T1000 (cell line): ENCODE measurements at places on chromosomes 2 and 18.

DNA sequence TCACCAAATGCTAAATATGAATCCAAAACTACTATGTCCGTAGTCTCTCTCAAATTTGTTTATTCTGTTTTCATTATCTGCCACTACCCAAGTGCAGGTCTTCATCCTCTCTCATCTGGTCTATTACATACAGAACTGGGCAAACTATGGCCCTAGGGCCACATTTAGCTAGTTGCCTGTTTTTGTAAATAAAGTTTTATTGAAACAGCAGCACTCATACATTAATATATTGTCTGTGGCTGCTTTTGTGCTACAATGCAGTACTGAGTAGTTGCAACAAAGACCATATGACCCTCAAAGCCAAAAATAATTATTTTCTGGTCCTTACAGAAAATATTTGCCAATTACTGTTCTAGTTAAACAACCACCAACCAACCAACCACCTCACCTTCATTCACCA is 172.2 kb upstream of the NCKAP5 start:
- no peak for DNase-seq

- DNase-seq: no peak
Observed at GRCh38 chr2:160583146-160583535, 89.5 kb upstream of the RBMS1 start.

- no peak for DNase-seq
Observed at GRCh38 chr2:189408294-189408693, 33.0 kb upstream of the WDR75 start.

DNA sequence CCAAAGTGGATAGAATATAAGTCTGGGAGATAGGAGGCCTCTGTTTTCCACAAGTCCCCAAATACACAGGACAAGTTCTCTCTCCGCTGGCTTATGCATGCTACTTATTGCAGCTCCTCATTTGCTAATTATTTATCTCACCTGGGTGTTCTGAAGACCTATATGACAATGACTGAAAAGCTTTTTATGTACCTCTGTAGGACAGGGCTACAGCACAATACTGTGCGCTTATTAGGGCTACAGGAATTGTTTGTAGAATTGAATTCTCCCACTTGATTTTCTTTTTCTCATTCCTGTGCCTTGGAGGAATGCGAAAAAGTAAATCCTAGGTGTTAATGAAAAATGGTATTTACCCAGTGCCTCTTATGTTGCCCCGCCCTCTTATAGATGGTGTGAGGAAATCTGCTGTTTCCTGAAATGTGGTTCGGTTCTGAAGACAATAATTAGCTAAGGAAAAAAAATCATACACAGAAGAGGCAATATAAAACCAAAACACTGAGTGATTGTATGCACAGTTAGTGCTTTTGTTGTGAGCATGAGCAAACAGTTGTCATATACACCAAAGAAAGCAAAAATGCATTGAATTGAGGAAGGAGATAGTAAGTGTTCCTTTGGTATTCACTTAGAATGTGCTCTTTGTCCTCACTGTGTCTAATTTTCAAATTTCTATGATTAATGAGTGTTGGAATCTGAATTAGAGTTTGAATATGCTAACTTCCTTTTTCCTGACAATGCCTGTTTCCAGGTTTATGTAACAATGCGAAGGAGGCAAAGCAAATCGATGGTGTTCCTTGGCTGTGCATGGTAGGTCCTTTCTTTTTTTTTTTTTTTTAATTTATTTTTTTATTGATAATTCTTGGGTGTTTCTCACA is 78.7 kb upstream of the PNPT1 start:
- DNase-seq: no peak

GRCh38 chr2:217372794-217373193 is 512.9 kb upstream of the TNP1 start:
- no peak for DNase-seq

DNA sequence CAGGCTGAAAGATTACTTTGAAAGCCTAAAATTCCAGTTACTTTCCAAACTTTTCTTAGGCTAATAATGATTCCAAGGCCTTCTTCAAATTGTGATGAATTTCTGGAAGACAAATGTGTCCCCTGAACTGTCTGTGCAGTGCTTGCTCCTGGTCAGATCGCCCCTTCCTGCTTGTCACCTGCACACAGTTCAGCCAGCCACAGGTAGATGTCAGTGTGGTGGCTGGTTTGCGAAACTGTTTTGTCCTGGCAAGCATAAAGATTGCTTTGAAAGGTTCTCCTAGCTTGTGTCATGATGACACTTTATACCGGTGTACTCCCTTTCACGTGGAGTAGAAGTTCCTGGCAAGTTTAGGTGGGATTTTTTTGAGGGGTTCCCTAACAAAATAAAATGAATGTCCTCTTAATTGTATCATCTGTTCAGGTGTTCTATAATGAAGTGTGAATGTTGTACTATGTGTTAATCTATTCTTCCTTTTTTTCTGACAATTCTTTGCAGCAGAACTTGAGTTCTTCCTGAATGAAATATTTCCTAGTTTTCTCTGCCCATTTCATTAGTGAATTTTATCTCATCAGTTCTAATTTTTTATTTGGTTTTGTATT is 298.8 kb downstream of the ZNF407 start:
- no peak for DNase-seq

DNA sequence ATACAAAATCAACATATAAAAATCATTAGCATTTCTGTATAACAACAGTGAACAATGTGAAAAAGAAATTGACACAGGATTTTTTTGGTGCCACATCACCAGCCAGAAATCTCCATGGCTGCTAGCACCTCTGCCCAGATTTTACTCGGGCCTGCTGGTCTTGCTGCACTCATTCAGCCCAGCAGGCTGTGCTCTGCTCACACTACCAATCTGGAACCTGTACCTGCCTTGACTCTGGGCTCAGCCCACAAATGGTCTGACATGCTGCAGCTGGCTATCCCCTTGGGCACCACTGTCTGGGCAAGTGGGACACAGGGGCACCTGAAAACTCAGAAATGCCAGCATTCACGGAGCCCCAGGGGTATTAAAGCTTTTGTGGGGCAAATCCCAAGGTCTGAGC is 392.5 kb upstream of the NRXN1 start:
- no peak for DNase-seq

DNA sequence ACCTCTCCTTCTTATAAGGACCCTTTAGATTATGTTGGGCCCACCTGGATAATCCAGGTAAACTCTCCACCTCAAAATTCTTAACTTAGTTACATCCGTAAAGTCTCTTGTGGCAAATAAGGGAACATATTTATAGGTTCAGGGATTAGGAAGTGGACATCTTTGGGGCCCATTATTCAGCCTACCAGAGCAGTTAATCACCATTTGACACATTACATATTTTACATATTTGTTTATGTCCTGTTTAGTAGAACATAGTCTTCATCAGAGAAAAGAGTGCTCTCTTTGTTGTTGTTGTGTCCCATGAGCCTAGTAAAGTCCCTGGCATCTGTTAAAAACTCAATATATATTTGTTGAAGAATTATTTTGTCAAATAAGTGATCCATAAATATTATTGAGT is 134.0 kb upstream of the SPATS2L start:
- DNase-seq: no peak

DNA sequence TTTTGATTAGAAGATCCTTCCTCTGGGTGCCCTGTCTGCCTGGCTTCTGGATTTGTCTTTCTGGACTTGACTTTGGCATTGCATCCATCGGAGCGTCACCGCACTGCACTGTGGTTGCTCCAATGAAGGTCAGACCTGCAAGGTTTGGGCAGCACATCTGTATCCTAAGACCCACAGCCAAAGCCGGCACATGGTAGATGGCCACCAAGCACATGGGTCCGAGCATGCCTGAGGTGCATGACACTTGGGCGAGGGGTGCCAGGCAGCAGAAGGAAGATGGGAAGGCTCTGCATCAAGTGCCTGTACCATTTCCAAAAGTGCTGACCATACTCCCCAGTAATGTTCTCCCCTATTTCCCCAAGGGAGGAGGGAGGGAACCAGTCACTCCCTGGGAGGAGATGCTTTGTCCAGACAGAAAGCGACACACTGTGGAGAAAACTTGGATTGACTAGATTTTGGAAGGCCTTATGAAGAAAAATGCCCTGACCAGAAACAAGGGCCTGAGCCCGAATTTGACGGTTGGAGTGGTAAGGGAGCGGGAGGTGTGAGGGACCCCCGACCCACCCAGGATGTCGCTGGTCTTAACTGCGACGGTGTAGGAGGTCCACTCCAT is 149.9 kb downstream of the LOXHD1 start:
- DNase-seq: no peak

GRCh38 chr2:143262389-143262788 is 133.2 kb downstream of the ARHGAP15 start:
- no peak for DNase-seq

- no peak for DNase-seq
Observed at GRCh38 chr18:38747153-38747552, 1181.6 kb upstream of the CELF4 start.

GRCh38 chr2:7452110-7452876 is 535.1 kb downstream of the RNF144A start:
- DNase-seq: no peak

DNA sequence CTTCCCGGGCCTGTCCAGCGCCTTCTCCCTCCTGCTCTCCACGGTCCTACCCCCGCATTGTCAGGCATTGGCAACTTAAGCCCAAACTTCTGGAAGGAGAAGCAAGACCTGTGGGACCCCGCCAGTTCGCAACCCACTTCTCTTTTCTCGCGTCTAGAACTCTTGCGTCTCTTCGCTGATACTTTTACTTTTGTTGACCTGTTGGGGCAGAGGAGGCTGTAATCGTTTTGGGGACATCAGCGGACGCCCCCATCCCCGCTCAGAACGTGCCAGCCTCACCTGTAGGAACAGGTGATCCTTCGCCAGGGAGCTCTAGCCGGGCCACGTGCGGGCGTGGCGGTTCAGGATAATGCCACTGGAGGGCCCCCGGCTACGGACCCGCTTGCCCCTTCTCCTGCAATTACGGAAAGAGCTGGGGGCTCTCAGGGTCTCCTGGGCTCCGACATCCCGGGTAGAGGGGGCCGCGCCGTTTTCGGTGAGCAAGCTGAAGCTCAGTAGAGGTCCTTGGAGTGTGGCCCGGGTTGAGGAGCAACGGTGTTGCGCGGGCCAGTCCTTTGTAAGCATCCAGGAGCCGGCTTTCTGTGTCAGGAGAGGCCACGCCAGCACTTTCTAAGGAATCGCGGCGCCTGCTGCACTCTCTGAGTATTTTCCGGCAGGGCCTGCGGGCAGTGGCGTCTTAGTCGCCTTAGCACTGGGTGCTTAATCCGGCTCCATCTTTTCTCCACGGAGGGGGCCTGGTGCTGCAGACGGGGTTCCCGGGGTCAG is 1.6 kb downstream of the MTCL1 start:
- no peak for DNase-seq

GRCh38 chr2:104547221-104547620 is 306.7 kb upstream of the POU3F3 start:
- no peak for DNase-seq

GRCh38 chr2:145380436-145381017 is 860.6 kb upstream of the ZEB2 start:
- DNase-seq: no peak

DNA sequence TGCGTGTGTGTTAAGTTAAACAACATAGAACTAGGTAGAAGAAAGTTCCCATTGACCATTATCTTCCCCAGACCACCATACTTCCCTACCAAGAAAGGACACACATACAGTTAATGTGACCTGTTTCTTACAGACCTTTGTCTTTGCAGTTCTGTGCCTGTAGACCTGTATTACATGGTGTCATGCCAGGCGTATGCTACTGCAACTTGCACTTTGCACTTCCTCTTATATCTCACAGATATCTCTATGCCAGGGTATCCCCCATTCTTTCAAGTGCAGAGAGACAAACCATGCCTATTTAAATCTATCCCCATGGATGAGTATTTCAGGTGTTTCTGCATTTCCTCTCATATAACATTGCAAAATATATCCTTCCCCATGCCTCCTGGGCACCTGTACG is 136.8 kb upstream of the PKDCC start:
- no peak for DNase-seq

- peak; percentile 2 for DNase-seq
Observed at GRCh38 chr2:79622508-79622907, 109.7 kb downstream of the CTNNA2 start.

- no peak for DNase-seq
Observed at GRCh38 chr2:172861098-172861497, 125.5 kb downstream of the RAPGEF4 start.

GRCh38 chr18:49697049-49697448 is 116.3 kb downstream of the ACAA2 start:
- DNase-seq: no peak

DNA sequence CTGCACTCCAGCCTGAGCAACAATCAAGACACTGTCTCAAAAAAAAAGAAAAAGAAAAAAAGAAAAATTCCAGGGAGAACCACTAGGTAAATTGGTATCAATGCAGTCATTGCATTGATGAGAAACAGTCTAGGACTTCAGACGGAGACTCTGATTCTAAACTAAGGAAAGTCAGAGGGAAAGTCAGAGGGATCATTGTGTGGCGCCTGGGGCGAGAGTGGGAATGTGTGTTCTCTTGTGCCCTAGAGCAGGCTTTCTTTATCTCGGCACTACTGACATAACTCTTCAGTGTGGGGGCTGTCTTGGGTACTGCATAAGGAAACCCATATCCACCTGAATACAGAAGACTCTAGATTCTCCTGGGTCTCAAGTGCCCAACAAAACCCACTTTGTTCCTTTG is 24.8 kb downstream of the SERPINE2 start:
- no peak for DNase-seq

- DNase-seq: no peak
Observed at GRCh38 chr2:100736121-100736915, 83.6 kb upstream of the NPAS2 start.

DNA sequence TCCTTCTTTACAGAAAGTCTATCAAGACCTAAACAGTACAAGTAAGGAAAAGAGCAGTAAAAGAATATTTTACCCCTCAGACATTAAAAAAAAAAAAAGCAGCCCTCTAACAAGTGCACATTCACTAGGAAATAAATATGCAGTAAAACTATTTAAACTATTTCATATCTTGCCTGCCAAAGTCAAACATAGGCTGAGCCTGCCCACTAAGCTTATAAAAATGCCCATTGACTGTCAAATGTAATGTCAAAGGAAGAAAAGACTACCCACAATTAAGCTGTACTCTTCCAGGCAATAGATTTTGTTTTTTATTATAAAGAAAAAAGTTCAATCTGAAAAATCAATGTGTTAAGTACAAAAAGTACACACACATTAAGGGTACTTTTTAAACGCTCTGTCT is 11.8 kb downstream of the ALS2 start:
- no peak for DNase-seq

DNA sequence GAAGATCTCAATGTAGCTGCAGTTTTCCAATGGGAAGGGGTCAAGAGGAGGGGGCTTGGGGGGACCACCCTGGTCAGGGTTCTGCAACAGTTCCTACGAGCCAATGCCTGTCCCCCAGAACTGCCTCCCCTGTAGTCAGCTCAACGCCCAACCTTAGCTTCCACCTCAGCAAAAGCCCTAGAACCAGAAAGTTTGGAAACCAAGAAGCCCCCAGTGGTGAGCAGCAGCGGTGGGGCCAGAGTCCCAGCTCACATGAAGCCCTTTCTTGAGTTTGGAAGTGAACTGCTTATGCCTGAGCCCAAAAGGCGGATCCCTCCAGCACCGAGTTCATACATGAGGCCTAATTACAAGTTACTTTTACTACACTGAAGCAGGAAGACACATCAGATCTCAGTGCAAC is 162.4 kb downstream of the HDAC4 start:
- DNase-seq: no peak
